Substantia nigra (tissue), 51 donors: ENCODE measurements at places on chromosomes 6 and 20.

DNA sequence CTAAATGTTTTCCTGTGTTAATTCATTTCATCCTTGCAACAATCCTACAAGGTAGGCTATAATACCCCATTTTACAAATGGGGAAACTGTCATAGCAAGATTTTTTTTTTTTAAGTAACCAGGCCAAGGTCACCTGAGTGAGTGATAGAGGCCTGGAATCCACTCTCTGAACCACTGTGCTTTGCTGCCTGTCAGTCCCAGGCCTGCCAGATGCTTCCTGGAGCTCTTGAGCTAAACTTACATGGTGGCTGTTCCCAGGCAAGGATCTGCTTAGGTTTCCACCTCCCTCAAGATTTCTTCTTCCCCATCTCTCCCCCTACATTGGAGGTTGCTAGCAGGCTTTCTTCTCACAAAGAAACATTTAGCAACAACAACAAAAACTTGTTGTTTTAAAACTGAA, 32.7 kb upstream of the RNF8 start:
- no peak for DNase-seq

GRCh38 chr20:62522748-62523396, 47.1 kb upstream of the GATA5 start:
- no peak for DNase-seq

DNA sequence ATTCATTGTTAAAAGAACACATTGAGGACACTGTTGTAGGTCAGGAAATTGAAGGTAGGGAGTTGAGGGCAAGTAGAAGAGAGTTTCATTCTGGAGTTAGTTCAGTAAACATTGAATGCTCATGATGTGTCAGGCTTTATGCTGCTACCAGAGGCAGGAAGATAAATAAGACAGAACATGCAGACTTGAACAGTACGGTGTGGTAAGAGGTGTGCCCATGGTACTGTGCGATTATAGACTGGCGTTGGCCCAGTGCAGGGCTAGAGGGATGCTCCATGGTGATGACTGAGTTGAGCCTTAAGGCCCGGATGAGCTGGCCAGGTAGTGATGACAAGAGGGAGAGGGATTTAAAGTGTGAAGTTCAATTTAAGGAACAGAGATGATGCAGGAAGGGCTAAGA, 50.8 kb downstream of the CARMIL1 start:
- no peak for DNase-seq

GRCh38 chr20:4040283-4041179, 25.2 kb upstream of the RNF24 start:
- no peak for DNase-seq
